ENCODE measurements at places on chromosomes 3 and 15.

DNA sequence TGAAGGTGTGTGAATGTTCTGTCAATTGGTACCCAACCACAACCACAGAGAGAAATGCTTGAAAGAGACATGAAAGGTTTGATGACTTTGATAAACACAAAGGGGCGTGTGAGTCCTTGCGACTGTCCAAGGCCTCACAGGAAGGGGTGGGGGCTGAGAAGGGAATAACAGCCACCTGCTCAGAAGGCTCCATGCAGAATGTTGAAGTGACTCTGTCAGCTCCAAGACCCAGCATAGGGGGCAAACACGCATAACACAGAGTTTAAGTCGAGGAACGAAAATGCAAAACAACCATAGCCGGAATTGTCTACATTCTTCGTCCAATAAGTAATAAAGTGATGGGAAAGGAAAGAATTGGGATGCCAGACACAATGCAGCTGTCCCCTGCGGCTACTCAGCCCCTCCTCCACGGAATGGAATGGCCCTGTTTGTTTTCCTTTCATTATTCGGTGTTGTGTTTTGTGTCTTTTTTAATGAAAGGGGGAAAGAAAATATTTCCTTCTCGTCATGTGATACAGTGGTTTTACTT is 19.9 kb downstream of the TMEM212 start:
- DNase-seq = no peak

GRCh38 chr3:127630811-127631714 is 2.1 kb downstream of the PODXL2 start:
- DNase-seq = no peak

DNA sequence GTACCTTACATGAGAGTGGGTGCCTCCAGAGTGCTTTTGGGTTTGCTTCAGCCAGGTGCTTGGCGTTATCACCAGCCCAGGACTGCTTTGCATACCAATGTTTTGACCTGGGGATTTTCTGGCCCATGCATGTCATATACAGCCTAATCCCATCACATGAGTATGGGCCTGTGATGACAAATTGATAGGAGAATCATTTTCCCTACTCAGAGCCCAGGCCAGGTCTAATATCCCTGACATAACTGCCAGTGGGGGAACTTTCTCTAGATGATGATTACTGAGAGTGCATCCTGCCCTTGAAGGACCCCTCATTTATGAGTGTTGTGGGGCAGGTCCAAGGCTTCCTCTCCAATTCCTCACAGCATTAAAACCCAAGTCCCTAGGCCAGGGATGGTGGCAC is 197.5 kb upstream of the LYSMD4 start:
- DNase-seq = no peak

DNA sequence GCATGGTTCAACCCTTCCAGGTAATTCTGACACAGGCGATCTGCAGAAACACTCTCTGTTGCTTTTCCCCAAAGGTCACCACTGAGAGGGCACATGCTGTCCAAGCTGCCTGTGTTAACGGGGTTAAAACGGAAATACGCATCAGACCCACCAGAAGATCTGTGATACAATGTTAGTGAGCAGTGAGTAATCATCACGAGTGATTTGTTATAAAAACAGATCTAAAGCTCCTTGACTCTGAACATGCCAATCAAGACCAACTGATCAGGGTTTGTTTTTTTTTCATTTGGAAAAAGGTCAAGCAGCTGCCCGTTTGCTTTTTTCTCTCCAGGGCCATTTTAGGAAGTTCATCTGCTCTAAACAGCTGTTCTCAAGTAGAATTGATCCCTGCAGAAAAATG is 43.2 kb downstream of the FGF12 start:
- DNase-seq = no peak

- no peak for DNase-seq
Observed at GRCh38 chr15:72369964-72370363, 5.8 kb downstream of the HEXA start.

GRCh38 chr3:47910777-47911440 is 105.3 kb downstream of the MAP4 start:
- no peak for DNase-seq

DNA sequence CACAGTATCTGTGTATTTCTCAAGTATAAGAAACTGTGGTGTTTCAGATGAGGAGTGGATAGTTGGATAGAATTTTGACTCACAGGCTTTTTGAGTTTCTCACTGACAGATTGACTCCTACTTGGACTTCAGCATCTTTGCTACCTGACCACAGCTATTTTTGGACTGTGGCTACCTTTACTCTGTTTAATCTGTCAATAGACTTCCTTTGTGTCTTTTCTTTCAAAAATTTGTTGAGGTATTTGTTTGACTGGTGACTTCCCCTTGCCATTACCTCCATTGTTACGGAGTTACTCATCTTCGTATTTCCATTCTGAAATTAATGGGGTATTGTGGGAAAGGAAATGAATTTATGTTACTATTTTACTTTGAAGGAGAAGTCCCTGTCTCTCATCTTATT is 123.8 kb downstream of the AGBL1 start:
- no peak for DNase-seq

GRCh38 chr15:67794832-67795574 is 30.3 kb upstream of the SKOR1 start:
- no peak for DNase-seq

- DNase-seq = no peak
Observed at GRCh38 chr15:58040150-58040549, 25.4 kb downstream of the ALDH1A2 start.

GRCh38 chr3:150797155-150797554 is 34.2 kb upstream of the SIAH2 start:
- DNase-seq = no peak

- no peak for DNase-seq
Observed at GRCh38 chr15:70158309-70159000, 60.7 kb upstream of the TLE3 start.

GRCh38 chr3:42502429-42503250 is at the start of gene VIPR1:
Gene VIPR1, plus strand, starts transcription at chr3:42502643. Its CDS starts 93 bp downstream, at chr3:42502736.
- DNase-seq = peak; percentile 83

DNA sequence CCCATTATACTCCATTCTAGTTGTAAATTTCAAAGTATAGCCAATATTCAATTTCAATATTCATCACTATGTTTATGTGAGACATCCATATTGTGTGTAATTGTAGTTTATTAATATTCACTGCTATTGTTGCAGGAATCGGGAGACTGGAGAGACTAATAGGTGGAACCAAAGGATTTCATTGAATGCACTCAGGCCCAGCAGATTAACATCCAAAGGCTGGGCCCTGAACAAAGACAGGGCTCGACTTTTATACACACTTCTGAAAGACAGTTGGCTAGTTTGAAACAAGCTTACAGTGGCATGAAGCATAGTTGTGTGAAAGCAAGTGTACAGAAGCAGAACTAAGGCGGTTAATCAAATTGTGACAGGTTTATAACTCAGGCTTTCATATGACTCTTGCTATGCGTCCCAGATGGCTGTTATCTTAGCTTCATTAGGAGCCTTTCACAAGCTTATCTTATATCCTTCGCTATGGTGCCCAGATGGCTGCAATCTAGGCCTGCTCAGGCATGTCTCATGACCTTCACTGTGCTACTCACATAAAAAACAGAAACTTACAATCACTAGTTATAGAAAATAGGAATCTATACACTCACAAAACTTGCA is 1038.8 kb upstream of the EPHA6 start:
- DNase-seq = no peak

DNA sequence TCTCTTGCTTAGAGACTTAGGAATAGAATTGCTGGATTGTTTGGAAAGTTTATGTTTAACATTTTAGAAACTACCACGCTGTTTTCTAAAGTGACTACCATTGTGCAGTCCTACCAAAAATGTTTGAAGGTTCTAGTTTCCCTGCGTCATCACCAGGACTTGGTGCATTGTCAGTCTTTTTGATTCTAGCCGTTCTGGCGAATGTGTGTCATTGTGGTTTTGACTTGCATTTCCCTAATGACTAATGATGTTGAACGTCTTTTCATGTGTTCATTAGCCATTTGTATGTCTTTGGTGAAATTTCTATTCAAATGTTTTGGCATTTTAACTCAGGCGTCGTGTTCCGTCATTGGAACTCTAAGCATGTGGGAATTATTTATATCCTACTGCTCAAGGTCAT is 58.0 kb downstream of the CHD2 start:
- peak; percentile 7 for DNase-seq

- DNase-seq = no peak
Observed at GRCh38 chr15:68348606-68349005, 71.1 kb downstream of the FEM1B start.

GRCh38 chr3:100402891-100403290 is 1.6 kb downstream of the LNP1 start:
- no peak for DNase-seq

GRCh38 chr15:63188926-63189871 is at the start of gene RAB8B:
Gene RAB8B, plus strand, starts transcription at chr15:63189606. Its CDS starts 19 bp downstream, at chr15:63189625.
- DNase-seq = peak; percentile 98

DNA sequence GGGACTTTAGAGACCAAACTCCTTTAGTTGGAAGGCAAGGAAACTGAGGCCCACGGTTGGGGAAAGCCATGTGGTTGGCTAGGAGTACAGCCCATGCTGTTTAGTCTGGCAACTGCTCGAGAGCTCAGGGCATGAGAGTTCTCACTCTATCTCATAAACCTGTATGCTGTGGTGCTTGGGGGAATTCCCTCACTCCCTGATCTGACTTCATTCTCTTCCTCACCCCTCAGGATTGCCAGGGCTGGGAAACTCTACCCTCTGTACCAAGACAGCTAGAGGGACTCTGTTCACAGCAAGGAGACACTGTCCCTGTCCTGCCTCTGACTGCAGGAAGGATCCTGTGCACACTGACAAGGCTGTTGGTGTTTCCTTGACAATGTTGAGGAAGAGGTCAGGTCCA is 230.2 kb downstream of the ZNF621 start:
- no peak for DNase-seq

DNA sequence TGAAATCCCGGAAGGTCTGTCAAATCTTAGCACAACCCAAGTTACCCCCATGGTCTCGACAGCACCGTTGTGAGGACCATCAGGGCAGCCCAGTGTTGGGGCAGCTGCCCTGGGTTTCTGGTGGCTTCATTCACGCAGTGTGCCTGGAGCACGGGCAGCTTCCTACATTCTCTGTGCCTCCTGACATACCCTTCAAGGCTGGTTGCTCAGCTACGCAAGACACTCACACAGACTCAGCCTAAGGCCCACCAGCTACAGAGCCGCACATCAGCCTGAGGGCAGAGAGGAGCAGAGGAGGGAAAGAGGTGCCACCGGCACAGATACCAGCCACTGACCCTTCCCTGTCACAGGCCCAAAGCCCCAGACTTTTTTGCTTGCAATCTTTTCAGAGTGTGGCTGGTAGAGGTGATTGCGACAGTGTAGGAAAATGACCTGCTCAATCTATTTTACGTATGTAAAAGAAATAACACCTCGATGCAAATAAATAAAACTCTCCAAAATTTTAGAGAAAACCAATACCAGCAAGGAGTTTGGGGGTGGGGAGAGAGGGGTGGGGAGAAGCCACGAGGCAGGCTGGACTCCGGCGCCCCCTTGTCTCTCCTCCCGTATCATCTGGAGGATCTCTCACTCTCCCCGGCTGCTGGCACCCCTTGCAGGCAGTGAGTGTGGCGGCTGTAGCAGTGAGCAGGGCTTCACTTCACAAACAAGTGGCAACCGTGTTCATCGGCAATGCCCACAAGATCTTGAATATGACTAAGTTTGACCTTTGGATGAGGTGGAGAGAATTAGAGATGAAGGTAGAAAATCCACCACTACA is 12.7 kb downstream of the CSPG5 start:
- DNase-seq = no peak

DNA sequence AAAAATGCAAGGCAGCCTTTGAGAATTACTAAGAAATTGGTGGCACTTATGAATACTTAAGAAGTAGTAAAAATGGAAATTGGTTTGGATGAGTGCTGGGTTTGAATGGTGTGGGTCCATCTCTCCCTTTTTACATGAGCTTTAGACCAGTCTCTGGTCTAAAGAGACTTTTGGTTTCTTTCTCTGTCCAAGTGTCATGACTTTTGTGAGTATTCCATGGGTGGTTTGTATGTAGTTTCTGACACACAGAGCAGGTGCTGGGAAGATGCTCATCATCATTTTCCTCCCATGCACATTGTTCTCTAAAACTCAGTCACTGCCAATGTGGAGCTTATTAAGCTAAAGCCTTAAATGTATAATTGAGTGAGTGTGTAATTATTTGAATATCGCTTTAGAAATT is 63.5 kb downstream of the KAT2B start:
- no peak for DNase-seq

DNA sequence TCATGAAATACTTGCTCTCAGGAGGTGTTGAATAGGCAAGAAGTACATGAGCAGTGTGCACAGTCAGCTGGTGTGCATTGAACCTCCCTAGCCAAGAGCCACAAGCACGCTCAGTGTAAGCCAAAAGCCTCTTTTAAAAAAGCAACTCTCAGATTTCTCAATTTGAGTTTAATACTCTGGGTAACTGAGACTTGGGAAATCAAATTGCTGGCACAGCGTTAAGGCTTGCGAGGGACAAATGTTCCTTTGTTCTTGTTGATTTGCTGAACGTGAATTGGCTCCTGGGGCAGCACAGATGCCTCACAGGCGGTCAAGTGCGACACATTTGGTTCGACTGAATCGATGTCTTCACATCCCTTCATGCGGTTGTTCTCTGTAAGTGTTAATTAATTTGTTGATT is at the start of gene FAM240A:
Gene FAM240A (plus strand): TSS at position 202 of the 400 bp plus-strand sequence. CDS start 159 bp downstream, at position 361.
- DNase-seq = no peak

GRCh38 chr3:27094721-27095120 is 274.5 kb downstream of the NEK10 start:
- no peak for DNase-seq

DNA sequence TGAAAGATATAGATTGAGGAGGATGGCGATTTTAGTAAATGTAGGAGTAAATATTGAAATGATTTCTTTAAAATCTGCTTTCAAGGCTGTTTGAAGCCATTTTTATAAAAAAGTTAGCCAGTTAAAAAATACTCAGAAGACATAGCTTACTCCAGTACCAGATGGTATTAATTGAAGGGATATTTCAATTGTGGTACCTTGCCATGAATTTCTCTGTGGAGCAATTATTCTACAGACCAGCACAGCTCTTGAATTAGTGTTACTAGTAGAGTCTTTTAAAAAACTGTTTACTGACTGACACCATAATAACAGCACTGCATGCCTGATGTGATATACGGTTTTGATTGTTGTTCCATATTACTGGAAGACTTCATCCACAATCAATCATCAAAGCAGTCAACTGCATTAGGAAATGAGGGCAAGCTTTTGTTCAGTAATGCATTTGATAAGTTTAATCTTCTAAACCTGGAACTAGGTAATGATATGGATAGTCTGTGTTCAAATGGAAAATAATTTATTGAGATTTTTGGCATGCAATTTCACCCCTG is 106.4 kb downstream of the MFSD1 start:
- DNase-seq = no peak

- DNase-seq = no peak
Observed at GRCh38 chr3:144754076-144754783, 782.6 kb downstream of the DIPK2A start.

- DNase-seq = no peak
Observed at GRCh38 chr3:77169823-77170222, 129.9 kb downstream of the ROBO2 start.

Data from stimulated activated CD8-positive, alpha-beta memory T cell treated with anti-CD3 and anti-CD28 coated beads, Interleukin-2, amount 100 ng/mL, for 1 hour (primary cell).